ENCODE measurements at places on chromosomes 7 and 10.

- DNase-seq: no peak
Measured at GRCh38 chr7:75988568-75989499, 5.6 kb downstream of the TMEM120A start.

DNA sequence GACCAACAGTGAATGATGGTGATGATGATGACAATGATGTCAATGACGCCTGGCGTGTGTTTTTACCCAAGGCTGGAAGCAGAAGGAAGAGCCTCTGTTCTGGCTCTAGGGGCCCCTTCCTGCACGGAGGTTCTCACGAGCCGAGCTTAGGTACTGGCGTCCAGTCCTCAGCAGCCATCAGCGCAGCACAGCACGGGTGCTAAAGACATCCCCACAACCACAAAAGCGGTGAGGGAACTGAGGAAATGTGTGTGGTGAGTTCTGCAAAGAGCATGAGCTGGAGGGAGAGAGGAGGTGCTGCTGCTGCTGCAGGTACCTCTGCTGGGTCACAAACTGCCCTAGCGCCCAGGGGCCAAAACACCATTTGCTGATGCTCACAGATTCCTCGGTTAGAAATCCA is 81.6 kb downstream of the SFMBT2 start:
- DNase-seq: no peak

DNA sequence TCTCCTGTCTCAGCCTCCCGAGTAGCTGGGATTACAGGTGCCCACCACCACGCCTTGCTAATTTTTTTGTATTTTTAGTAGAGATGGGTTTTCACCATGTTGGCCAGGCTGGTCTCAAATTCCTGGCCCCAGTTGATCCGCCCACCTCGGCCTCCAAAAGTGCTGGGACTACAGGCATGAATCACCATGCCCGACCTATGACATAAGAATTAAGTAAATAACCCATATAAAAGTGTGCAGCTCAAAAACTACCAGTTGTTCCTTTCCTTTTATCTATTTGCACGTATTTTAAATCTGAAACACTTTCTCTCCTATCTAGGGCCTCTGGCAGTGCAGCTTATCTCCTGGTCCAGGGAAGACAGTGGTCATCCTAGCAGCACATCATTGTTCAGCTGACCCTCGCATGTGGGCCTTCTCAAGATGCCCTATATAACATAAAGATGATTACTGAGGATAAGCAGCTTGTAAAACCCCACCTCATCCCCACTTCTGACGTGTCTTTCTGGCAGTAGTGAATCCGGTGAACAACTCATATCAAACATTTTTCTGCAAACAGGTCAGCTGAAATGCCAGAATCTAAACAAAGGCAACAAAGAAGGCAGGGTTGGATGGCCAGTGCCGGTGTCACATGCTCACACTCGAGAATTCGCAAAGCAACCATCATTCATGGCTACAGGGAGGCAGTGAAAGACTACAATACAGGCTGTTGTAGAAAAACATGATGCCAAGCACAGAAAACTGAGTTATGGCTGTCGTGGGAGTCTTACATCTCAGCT is 36.0 kb upstream of the KCNIP2 start:
- DNase-seq: peak; percentile 80

GRCh38 chr7:107090457-107090856 is 46.0 kb downstream of the PRKAR2B start:
- no peak for DNase-seq

DNA sequence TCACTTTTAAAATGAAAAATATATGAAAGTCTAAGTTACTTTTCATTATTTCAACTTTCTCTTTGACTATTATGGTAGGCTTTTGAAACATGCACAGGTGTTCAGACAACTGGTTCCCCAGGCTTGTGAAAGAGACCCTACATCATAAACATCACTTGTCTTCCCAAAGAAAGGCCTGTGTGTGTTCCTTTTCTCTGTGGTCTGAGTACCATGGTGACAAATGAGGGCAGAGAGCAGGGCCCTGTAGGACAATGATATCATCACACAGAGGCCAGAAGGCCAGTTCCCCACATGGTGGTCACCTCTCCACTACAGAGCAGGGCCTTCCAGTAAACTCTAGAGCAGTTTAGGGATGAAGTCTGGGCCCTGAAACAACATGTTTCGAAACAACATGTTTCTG is 288.8 kb downstream of the USP6NL start:
- no peak for DNase-seq

DNA sequence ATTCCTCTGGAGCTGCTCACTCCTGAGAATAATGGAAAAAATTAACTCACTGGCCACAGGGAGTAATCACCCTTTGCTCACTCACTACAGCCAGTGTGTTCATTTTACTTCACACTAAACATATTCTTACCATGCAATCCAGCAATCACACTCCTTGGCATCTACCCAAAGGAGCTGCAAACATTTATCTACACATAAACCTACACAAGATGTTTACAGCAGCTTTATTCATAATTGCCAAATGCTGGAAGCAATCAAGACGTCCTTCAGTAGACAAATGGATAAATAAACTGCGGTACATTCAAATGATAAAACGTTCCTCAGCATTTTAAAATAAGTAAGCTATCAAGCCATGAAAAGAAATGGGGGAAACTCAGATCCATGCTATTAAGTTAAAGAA is 34.2 kb upstream of the POM121L12 start:
- DNase-seq: no peak

DNA sequence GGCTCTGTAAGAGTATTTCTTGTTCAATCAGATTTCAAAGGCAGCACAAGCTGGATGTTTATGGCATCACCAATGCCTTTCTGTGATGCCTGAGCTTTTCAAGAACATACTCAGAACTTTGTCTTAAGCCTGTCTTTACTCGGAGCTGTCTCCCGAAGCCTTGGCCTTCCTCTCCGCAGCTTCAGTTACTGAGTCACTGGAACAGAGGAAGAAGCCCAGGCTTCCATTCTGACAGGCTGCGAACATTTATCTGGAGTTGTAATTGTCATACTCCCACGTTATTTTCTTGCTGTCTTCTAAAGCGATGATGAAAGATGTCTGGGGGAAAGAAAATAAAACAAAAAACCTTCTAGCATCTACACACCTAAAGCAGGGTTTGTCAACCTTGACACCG is 43.9 kb downstream of the GRK5 start:
- peak; percentile 75 for DNase-seq

DNA sequence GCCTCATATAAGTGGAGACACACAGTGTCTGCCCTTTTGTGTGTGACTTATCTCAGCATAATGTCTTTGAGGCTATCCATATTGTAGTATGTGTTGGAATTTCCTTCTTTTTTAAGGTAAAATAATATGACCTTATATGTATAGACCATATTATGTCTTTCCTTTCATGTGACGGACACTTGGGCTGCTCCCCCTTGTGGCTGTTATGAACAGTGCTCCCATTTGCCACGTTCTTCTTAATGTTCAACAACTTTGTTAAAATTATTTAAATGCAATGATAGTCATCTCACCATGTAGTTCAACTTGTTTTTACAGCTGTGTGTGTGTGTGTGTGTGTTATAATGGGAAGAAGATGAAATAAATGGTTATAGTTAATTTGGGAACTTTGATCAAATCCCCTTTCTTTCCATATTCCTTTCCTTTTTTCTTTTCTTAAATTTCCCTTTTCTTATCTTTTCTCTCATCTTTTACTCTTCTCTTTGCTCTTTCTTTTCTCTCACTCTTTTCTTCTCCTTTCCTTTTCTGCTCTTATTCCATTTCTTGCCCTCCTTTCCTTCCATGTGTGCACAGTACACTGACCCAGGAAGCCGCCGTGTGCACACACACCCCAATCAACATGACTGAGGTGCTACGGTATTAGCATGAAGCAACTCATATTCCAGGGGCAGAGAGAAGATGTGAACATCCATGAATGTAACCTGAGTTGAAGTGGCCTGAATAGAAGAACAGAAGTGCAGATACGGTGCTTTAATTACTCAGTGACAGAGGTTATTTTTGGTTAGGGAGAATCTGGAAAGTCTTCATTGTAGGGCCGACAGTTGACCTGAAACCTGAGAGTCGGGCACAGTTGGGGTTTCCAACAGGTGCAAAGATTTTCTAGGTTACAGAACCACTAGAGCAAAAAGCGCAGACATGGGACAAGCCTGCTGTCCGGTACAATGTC is 596.6 kb downstream of the SDK1 start:
- peak; percentile 66 for DNase-seq

GRCh38 chr10:85098835-85099521 is 770.6 kb downstream of the CCSER2 start:
- DNase-seq: peak; percentile 6

DNA sequence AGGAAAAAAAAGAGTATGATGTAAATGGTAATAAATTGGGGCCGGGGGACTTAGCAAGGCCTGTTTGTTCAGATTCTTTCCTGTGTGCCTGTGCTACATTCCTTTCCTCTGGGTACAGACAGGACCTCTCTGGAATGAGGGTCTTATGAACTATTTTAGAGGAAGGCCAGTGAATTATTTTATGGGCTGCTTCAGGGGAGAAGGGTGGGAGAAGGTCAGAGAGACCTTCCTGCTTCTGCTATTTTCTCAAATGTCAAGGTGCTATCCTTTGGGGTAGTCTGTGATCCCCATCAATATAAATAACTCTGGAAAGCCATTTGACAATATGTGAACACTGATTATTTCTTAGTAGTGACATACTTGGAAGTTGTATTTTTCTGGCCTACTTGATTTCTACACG is 426.5 kb downstream of the SH2D4B start:
- no peak for DNase-seq

GRCh38 chr7:98276241-98276761 is 5.2 kb upstream of the BRI3 start:
- DNase-seq: no peak

DNA sequence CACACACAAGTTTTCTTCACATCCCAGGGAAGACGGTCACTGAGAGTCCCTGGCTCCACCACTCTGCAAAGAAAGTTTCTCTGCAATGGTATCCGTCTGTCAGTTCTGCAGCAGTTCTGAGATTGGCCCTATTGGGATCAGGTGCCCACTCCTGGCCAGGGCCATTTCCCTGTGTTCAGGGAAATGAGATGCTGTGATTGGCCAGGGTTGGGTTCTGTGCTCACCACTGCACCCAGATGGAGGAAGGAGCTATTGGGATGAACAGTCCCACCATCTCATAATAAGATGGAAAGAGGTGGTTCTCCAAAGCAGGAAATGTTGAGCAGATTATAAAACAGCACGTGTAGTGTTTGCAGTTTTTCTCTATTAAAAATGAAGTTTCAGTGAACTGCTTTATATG is 13.3 kb upstream of the PIP4K2A start:
- no peak for DNase-seq

DNA sequence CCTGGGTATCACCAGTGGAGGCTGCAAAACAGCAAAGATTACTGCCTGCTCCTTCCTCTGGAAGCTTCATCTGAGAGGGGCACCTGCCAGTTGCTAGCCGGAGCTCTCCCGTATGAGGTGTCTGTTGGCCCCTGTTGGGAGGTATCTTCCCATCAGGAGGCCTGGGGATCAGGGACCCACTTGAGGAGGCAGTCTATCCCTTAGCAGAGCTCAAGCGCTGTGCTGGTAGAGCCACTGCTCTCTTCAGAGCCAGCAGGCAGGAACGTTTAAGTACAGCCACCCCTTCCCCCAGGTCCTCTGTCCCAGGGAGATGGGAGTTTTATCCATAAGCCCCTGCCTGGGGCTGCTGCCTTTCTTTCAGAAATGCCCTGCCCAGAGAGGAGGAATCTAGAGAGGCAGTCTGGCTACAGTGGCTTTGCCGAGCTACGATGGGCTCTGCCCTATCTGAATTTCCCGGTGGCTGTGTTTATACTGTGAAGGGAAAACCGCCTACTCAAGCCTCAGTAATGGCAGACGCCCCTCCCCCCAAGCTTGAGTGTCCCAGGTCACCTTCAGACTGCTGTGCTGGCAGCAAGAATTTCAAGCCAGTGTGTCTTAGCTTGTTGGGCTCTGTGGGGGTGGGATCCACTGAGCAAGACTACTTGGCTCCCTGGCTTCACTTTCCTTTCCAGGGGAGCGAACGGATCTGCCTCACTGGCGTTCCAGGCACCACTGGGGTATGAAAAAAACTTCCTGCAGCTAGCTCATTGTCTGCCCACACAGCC is 19.6 kb downstream of the SEMA3E start:
- no peak for DNase-seq

DNA sequence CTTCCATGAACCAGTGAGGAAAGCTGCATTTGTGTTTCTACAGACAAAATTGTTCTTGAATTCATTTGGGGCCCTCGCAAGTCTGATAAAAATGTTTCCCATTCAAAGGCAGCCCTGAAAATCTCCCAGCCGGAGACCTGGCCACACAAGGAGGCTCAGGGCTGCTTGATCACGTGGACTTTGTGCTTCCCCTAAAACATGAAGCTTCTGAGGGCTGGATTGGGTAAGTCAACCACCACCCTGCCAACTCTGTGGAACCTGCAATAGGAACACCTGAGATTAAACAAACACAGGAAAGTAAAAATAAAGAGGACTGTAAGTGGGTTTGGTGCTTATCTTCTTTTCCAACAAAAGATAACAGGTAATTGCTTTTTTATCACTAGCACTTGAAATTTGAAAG is 133.8 kb downstream of the C10orf90 start:
- no peak for DNase-seq

GRCh38 chr7:24831240-24831639 is 74.0 kb upstream of the GSDME start:
- peak; percentile 83 for DNase-seq

DNA sequence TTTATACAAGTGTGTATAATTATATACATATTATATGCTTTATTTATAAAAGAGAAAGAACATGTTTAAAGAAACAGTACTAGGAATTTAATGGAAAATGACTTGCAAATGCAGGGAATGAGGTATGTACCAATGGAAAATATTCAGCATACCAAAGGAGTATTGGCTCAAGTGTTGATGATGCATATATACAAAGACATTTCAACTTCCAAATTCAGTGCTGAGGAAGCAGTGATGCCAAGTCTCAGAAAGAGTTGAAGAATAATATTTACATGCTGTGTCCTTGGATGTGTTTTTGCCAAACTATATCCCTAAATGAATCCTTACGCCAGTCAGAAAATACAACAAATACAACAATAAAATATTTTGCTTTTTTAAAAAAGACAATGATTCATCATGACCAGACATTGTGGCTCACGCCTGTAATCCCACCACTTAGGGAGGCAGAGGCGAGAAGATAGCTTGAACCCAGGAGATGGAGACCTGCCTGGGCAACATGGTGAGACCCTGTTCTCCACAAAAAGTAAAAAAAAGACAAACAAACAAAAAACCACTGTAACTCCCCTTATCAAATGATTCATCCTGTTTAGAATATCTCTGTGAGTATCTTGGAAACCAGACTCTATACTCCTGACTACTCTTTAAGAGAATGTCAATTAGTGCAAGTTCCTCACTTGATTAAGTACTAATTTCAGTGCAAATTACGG is 157.2 kb downstream of the CHRM2 start:
- DNase-seq: peak; percentile 61

DNA sequence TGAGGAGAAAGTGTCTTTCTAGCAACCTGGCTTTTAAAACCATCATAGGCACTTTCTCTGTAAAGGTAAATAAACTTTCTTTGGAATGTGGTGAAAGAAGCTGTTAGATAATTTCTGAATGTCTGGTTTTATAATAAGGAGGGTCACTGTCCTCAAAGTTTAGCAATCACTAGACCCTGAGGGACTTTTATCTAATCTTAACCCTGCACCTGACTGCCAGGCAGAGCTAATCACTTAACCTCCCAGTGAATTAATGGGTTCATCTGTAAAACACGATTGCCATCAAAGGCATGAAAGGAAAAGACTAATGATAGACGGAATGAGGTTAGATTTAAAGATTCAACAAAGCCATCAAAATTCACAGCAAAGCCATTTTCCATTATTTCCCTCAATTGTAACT is 553.8 kb downstream of the GRM8 start:
- DNase-seq: no peak

Measured in astrocyte of the spinal cord (primary cell).